ENCODE measurements at places on chromosomes 1 and 21. TPM values are rescaled to one million over a fixed set of nuclear protein-coding genes. Genes with fewer than 3 reads are reported as not detected.

The FTCD gene
- total RNA-seq, result 0.66 TPM

The COL24A1 gene
- 8.2 TPM for total RNA-seq

The FNDC5 gene
- total RNA-seq, result 155 TPM

GRCh38 chr1:224751624-224752311 lies 135.7 kb downstream of the CNIH3 start:
- no peak for DNase-seq

- no peaks in the 10 kb centered on the region for H3K4me1 ChIP-seq
- H3K27ac ChIP-seq, result no peak overlapping the region
- H3K27me3 ChIP-seq, result peaks cover 7% of the 10 kb centered on the region
- DNase-seq, result no peak
- no peaks in the 10 kb centered on the region for H3K36me3 ChIP-seq
Measured at GRCh38 chr1:114203595-114204128, 50.0 kb upstream of the SYT6 start.

DNA sequence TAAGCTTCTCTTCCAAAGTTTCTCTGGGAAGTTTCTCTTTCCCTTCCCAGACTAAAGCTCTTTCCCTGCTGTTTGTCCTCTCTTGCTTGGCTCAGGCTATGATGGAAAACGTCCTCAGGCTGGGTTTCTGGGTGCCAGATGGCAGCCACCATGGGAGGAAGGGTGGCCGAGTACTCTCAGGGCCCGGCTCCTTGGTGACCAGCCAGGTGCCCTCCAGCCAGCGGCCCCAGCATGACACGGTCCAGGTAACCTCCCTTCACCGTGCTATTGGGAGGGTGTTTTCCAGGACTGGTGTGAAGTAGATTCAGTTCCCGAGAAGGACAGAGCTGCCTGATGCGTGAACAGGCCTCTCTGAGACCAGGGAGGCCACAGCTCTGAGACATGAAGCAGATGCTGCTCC lies 60.3 kb downstream of the KIF26B start:
- peaks cover 1% of the 10 kb centered on the region for H3K4me1 ChIP-seq
- peaks cover 2% of the 10 kb centered on the region for H3K27me3 ChIP-seq
- no peak for DNase-seq
- no peak overlapping the region for H3K4me3 ChIP-seq

DNA sequence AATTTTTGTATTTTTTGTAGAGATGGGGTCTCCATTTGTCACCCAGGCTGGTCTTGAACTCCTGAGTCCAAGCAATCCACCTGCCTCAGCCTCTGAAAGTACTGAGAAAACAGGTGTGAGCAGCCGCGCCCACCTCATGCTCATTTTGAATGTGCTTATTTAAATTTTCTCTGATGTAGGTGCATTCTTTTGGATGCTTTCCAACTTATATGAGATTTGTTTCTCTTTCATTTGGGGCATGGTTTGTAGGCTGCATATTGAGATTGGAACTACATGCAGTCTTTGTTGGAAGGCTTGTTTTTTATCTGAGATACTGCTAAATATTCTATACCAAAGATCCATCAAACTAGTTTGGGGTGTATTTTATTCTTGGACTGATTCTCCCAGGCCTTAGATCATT lies 81.0 kb upstream of the IVNS1ABP start:
- H3K27me3 ChIP-seq, result no peaks in the 10 kb centered on the region
- DNase-seq, result no peak
- H3K36me3 ChIP-seq, result no peaks in the 10 kb centered on the region
- H3K4me1 ChIP-seq, result no peaks in the 10 kb centered on the region
- no peak overlapping the region for H3K4me3 ChIP-seq

GRCh38 chr1:32897082-32898049 lies 3.8 kb downstream of the TMEM54 start:
- H3K27me3 ChIP-seq, result peaks cover 56% of the 10 kb centered on the region
- no peak overlapping the region for H3K27ac ChIP-seq
- H3K4me3 ChIP-seq, result no peak overlapping the region
- H3K36me3 ChIP-seq, result no peaks in the 10 kb centered on the region
- H3K4me1 ChIP-seq, result peaks cover 21% of the 10 kb centered on the region

DNA sequence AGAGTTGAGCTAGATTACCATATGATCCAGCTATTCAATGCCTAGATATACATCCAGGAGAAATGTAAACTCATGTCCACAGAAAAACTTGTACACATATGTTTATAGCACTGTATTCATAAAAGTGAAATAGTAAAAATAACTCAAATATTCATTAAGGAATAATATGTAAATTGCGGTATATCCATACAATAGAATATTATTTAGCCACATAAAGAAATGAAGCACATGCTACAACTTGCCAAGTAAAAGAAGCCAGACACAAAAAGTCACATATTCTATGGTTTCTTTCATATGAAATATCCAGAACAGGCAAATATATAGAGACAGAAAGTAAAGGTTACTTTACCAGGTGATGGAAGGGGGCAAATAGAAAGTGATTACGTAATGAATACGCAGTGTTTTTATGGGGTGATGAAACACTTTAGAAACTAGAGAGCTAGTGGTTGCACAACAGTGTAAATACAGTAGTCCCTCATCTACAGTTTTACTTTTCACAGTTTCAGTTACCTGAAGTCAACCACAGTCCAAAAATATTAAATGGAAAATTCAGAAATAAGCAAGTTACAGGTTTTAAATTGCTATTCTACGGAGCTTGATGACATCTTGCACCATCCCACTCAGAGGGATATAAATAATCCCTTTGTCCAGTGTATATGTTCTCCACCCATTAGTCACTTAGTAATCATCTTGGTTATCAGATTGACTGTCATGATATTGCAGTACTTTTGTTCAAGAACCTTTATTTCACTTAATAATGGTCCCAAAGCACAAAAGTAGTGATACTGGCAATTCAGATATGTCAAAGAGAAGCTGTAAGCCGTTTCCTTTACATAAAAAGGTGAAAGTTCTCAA lies 62.3 kb downstream of the ZNF644 start:
- H3K27ac ChIP-seq, result no peak overlapping the region
- no peak for DNase-seq
- H3K36me3 ChIP-seq, result peaks cover 3% of the 10 kb centered on the region
- no peak overlapping the region for H3K4me3 ChIP-seq

DNA sequence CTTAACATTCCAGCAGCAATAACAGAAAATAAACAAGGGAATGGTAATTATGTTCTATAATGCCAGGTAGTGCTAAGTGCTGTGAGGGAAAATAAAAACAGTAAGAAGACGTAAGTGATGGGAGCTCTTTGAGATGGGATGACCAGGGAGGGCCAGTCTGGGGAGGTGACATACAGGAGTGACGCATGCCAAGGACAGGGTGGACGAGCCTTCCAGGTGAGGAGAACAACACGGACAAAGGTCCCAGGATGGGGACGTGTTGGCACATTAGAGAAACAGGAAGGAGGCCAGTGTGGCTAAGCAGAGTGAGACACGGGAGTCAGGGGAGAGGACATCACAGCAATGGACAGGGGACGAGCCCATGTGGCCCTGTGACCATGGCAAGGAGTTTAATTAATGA lies 11.7 kb upstream of the LRRC52 start:
- no peak for DNase-seq
- no peaks in the 10 kb centered on the region for H3K27me3 ChIP-seq
- peaks cover 18% of the 10 kb centered on the region for H3K4me1 ChIP-seq
- no peaks in the 10 kb centered on the region for H3K36me3 ChIP-seq
- H3K4me3 ChIP-seq, result no peak overlapping the region

- peak within 1 kb of the TSS; percentile 77 for H3K4me3 ChIP-seq
- no peaks in the 10 kb centered on the region for H3K4me1 ChIP-seq
- peak within 1 kb of the TSS; percentile 23 for H3K27ac ChIP-seq
- no peaks in the 10 kb centered on the region for H3K36me3 ChIP-seq
- H3K27me3 ChIP-seq, result no peaks in the 10 kb centered on the region
Measured at GRCh38 chr1:92080128-92080985, at the start of gene BTBD8. Gene BTBD8 (plus strand): TSS chr1:92080345. CDS start chr1:92080572, 227 bp downstream.

- H3K4me1 ChIP-seq, result no peaks in the 10 kb centered on the region
- H3K4me3 ChIP-seq, result no peak within 1 kb of the TSS
- DNase-seq, result no peak
Measured at GRCh38 chr1:152566681-152567080, at the start of gene LCE3E. Gene LCE3E (minus strand): TSS chr1:152566780. CDS start chr1:152566208, 572 bp downstream.

- peak; percentile 18 for DNase-seq
- no peaks in the 10 kb centered on the region for H3K4me1 ChIP-seq
- H3K27me3 ChIP-seq, result no peaks in the 10 kb centered on the region
- no peak overlapping the region for H3K4me3 ChIP-seq
- H3K27ac ChIP-seq, result no peak overlapping the region
Measured at GRCh38 chr1:186722711-186723309, 42.6 kb upstream of the PTGS2 start.

DNA sequence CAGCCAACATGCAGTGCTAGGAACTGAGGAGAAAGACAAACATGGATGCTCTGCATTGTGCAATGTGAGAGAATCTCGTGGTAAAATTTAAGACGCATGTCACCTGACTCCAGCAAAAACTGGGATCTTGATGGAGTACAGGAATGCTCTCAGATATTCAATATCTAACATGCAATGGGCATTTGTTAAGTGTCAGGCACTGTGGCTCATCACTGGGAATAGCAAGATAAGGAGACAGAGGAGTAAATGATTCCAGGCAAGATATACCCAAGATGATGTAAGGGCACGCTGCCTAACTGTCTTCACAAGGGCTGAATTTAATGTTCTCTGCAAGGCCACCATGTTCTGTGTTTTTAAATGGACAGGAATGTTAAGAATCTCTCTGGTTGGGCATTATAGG lies 67.8 kb downstream of the LPAR3 start:
- no peak for DNase-seq
- no peaks in the 10 kb centered on the region for H3K4me1 ChIP-seq
- no peaks in the 10 kb centered on the region for H3K27me3 ChIP-seq
- no peak overlapping the region for H3K27ac ChIP-seq
- no peaks in the 10 kb centered on the region for H3K36me3 ChIP-seq
- H3K4me3 ChIP-seq, result no peak overlapping the region

- H3K27me3 ChIP-seq, result no peaks in the 10 kb centered on the region
- peak; percentile 93 for DNase-seq
- no peak overlapping the region for H3K4me3 ChIP-seq
- H3K36me3 ChIP-seq, result no peaks in the 10 kb centered on the region
- H3K4me1 ChIP-seq, result peaks cover 32% of the 10 kb centered on the region
- peak overlapping the region; percentile 73 for H3K27ac ChIP-seq
Measured at GRCh38 chr1:118294875-118295642, 110.0 kb upstream of the SPAG17 start.

GRCh38 chr1:48332115-48332514 lies 109.6 kb downstream of the SLC5A9 start:
- peaks cover 9% of the 10 kb centered on the region for H3K36me3 ChIP-seq
- DNase-seq, result no peak
- no peaks in the 10 kb centered on the region for H3K27me3 ChIP-seq
- no peaks in the 10 kb centered on the region for H3K4me1 ChIP-seq
- no peak overlapping the region for H3K27ac ChIP-seq

- H3K4me3 ChIP-seq, result no peak overlapping the region
- no peaks in the 10 kb centered on the region for H3K4me1 ChIP-seq
- no peaks in the 10 kb centered on the region for H3K36me3 ChIP-seq
- DNase-seq, result peak; percentile 83
- H3K27me3 ChIP-seq, result no peaks in the 10 kb centered on the region
Measured at GRCh38 chr1:246492611-246493245, 14.4 kb downstream of the SMYD3 start.

- no peak overlapping the region for H3K27ac ChIP-seq
- no peaks in the 10 kb centered on the region for H3K27me3 ChIP-seq
- no peak overlapping the region for H3K4me3 ChIP-seq
- no peaks in the 10 kb centered on the region for H3K36me3 ChIP-seq
Measured at GRCh38 chr21:40471103-40471502, 375.9 kb downstream of the DSCAM start.

GRCh38 chr1:10378081-10378841 lies 20.6 kb upstream of the PGD start:
- no peak overlapping the region for H3K4me3 ChIP-seq
- H3K4me1 ChIP-seq, result peaks cover 6% of the 10 kb centered on the region
- H3K36me3 ChIP-seq, result peaks cover 59% of the 10 kb centered on the region

Measured in muscle of leg (tissue), 16 donors.